ENCODE measurements at places on chromosomes 12 and 14. TPM values are rescaled to one million over a fixed set of nuclear protein-coding genes. Genes with fewer than 3 reads are reported as not detected.

RASAL1 gene
- not detected for total RNA-seq

SERPINA10 gene
- total RNA-seq = not detected

SMIM41 gene
- total RNA-seq = 2.0 TPM

CPNE8 gene
- total RNA-seq = 8.1 TPM

SELPLG gene
- 2.6 TPM for total RNA-seq

PCK2 gene
- total RNA-seq = 29.8 TPM

LALBA gene
- not detected for total RNA-seq

NRL gene
- 3.7 TPM for total RNA-seq

CLIP1 gene
- 30.1 TPM for total RNA-seq

DENR gene
- 24.9 TPM for total RNA-seq

CMTM5 gene
- total RNA-seq = not detected

HOXC5 gene
- not detected for total RNA-seq

CISTR gene
- total RNA-seq = not detected

AVPR1A gene
- not detected for total RNA-seq

POTEG gene
- total RNA-seq = not detected

RERG gene
- total RNA-seq = 1.6 TPM

KRT77 gene
- total RNA-seq = not detected

XRCC3 gene
- 15.6 TPM for total RNA-seq

NPAS3 gene
- 0.51 TPM for total RNA-seq

MGP gene
- total RNA-seq = 4,199 TPM

VDR gene
- total RNA-seq = 9.1 TPM

IFNG-AS1 gene
- not detected for total RNA-seq

NR1H4 gene
- 0.12 TPM for total RNA-seq

YLPM1 gene
- 15.9 TPM for total RNA-seq

LEMD3 gene
- total RNA-seq = 16.3 TPM

RNASE3 gene
- not detected for total RNA-seq

NOXRED1 gene
- not detected for total RNA-seq
